ENCODE measurements at places on chromosomes 1 and 21. TPM values are rescaled to one million over a fixed set of nuclear protein-coding genes. Genes with fewer than 3 reads are reported as not detected.
A peak's percentile ranks its signal among the peaks of the same experiment; 100 is the strongest.

The TMEM61 gene
- total RNA-seq = 2.0 TPM

The FAM72C gene
- total RNA-seq = 0.52 TPM

The RAVER2 gene
- total RNA-seq = 8.8 TPM

The RAB3B gene
- total RNA-seq = 2.9 TPM

The ARL8A gene
- total RNA-seq = 18.1 TPM

The HTR6 gene
- not detected for total RNA-seq

- peaks cover 31% of the 10 kb centered on the region for H3K4me1 ChIP-seq
- H3K4me3 ChIP-seq = no peak overlapping the region
- H3K36me3 ChIP-seq = no peaks in the 10 kb centered on the region
- H3K27ac ChIP-seq = peak overlapping the region; percentile 81
- no peaks in the 10 kb centered on the region for H3K27me3 ChIP-seq
These were observed 64.9 kb downstream of the EVA1C start for GRCh38 chr21:32477424-32477745.

DNA sequence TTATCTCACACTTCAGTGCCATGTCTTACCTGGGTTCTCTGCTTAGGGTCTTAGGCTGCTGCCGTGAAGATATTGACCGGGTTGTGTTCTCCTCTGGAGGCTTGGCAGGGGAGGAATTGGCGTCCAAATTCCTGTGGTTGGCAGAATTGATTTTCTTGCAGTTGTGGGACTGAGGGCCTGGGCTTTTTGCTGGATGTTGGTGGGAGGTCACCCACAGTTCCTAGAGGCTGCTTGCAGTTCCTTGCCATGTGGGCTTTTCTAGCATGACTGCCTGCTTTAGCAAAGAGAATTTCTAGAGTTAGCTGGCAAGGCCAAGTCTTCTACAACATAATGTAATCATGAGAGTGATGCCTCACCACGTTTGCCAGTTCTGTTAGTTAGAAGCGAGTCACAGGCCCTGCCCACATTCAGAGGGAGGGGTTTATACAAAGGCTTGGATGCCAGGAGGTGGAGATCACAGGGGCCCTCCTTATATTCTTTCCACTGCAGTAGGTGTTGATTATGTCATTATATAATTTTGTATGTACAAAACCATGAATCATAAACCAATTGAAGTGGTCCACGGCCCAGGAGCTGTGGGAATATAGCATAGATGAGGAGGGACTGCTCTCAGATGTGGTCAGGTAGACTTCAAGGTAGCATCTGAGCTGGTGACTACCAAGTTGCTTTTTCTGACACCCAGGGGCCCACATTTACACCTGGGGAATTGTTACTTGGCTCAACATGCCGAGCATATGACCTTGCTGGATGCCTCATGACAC, 6.6 kb downstream of the UBL4B start:
- H3K27me3 ChIP-seq = no peaks in the 10 kb centered on the region
- no peaks in the 10 kb centered on the region for H3K36me3 ChIP-seq
- no peak overlapping the region for H3K27ac ChIP-seq
- no peak for DNase-seq
- H3K4me3 ChIP-seq = no peak overlapping the region

DNA sequence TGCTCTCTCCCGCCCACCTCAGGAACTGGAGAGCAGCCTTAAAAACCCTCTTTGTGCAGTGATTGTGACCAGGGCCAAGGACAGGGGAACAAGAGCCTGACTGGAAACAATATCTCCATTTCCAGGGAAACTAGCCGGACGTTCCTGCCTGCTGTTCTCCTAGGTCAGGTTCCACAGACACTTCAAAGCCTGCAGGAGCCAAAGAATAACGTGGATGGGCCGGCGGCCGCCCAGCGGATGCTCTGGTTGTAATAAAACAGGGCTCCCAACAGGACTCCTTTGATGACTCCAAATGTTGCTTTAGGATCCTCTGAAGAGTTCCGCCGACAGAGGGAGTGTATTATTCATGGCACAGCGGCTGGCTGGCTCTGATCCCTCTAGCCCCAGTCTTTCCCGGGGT, 162.2 kb downstream of the PLXNA2 start:
- H3K27ac ChIP-seq = no peak overlapping the region
- H3K36me3 ChIP-seq = no peaks in the 10 kb centered on the region
- no peak for DNase-seq

GRCh38 chr1:228166170-228166936, 749 bp downstream of the IBA57 start:
- no peaks in the 10 kb centered on the region for H3K27me3 ChIP-seq
- H3K4me3 ChIP-seq = peak overlapping the region; percentile 35
- H3K27ac ChIP-seq = peak overlapping the region; percentile 99

DNA sequence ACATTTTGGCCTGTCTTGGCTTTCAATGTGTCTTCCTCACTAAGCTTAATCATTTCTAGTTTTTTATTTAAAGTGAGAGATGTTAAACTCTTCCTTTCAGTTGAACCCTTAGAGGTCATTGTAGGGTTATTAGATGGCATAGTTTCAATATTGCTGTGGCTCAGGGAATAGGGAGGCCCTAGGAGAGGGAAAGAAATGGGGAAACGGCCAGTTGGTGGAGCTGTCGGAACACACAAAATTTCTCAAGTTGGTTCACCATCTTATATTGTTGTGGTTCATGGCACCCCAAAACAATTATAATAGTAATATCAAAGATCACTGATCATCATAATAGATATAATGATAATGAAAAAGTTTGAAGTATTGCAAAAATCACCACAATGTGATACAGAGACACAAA, 31.4 kb upstream of the KAZN start:
- no peaks in the 10 kb centered on the region for H3K36me3 ChIP-seq
- no peak overlapping the region for H3K27ac ChIP-seq
- H3K4me3 ChIP-seq = no peak overlapping the region
- DNase-seq = no peak

DNA sequence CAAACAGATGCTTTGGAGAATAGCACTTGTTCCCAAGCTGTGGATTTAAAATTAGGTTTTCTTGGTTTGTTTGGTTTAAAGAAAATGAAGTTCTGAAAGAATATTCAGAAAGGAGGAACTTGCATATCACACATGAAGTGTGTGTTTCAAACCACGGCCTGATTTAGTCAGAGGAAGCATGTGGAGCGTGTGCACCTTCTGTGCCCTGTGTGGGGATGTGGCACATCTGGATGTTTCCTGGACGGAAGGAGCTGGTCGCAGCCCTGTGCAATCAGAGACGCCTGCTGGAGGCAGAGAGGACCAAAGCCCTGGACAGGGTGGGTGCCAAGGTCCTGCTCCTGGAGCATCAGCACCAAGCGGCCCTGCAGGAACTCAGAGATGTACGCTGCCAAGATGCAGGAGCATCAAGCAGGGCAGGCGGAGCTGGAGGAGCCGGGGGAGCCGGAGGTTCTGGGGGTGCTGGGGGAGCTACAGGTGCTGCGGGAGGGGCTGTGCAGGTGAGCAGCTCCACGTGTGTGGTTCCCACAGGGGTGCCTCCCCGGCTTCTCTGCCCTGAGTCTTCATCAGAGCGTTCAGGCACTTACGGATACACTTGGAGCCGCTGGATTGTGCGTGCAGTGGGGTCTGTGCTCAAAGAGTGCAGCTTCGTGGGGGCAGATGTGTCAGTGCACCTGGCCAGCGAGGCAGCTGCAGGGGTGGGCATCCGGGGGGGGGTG, 45.7 kb downstream of the PCNT start:
- DNase-seq = no peak
- no peaks in the 10 kb centered on the region for H3K27me3 ChIP-seq
- no peaks in the 10 kb centered on the region for H3K4me1 ChIP-seq
- peaks cover 11% of the 10 kb centered on the region for H3K36me3 ChIP-seq

DNA sequence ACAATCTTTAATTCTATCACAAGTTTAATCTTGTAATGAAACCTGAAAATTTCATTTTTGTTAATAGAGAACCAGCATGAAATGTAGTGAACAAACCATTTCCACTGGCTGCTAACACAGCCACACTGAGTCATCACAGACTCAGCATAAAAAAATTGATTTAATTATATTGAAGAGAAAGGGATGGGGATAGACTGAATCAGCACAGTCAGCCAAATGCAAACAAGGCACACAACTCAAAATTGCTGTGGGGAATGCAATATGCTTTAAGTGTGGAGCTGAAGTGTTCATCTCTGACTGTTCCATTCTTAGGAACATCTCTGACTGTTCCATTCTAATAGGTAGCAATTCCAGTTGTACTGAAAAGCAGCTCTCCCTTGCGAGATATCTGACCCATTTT, 299.8 kb downstream of the MRPL39 start:
- DNase-seq = no peak
- no peak overlapping the region for H3K4me3 ChIP-seq
- no peak overlapping the region for H3K27ac ChIP-seq
- H3K36me3 ChIP-seq = no peaks in the 10 kb centered on the region
- H3K4me1 ChIP-seq = no peaks in the 10 kb centered on the region
- H3K27me3 ChIP-seq = no peaks in the 10 kb centered on the region

GRCh38 chr1:115230281-115230680, 107.8 kb downstream of the NGF start:
- H3K27ac ChIP-seq = no peak overlapping the region
- H3K4me3 ChIP-seq = no peak overlapping the region
- H3K27me3 ChIP-seq = no peaks in the 10 kb centered on the region
- H3K4me1 ChIP-seq = peaks cover 11% of the 10 kb centered on the region
- no peak for DNase-seq

GRCh38 chr1:44604157-44604955, 69.9 kb downstream of the TMEM53 start:
- H3K27me3 ChIP-seq = no peaks in the 10 kb centered on the region
- H3K27ac ChIP-seq = peak overlapping the region; percentile 55
- H3K36me3 ChIP-seq = no peaks in the 10 kb centered on the region
- no peak overlapping the region for H3K4me3 ChIP-seq
- peaks cover 30% of the 10 kb centered on the region for H3K4me1 ChIP-seq
- peak; percentile 72 for DNase-seq

DNA sequence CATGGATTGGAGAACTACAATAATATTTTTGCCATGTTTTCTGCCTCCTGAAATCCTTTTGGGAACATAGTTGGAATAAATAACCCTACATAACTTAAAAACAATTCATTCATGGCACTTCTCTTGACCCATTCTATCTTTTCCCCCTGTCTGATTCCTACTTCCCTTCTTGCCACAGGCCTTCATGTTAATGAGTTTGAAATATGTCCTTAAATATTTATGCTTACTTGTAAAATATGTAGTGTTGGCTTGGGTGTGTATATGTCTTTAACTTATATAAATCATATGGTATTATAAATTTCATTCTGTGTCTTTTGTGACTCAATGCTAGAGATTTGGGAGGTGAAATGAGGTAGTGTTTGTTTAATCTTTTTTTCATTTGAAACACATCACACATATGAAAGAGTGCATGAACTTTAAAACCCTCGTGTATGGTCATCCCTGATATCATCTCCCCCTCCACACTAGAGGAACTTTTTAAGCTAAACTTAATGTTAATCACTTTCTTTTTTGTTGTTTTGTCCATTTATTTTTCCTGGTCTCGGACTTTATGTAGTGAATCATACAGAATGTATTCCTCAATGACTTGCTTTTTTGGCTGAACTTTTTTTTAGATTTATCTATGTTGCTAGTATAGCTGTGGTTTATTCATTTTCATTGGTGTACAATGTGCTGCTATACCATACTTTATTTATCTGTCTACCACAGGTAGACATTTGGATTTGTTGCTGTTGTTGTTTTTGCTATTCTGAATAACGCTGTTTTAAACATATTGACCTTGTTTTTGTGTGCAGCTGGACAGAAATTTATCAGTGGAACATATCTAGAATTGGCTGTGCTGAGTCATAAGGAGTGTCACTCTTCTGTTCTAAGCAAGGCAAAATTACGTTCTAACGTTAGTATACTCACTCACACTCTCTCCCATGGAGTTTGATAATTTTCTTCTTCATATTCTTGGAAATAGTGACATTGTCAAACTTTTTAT, 441.6 kb downstream of the PLPP3 start:
- no peak overlapping the region for H3K4me3 ChIP-seq
- H3K27ac ChIP-seq = no peak overlapping the region
- no peaks in the 10 kb centered on the region for H3K27me3 ChIP-seq
- no peaks in the 10 kb centered on the region for H3K4me1 ChIP-seq
- DNase-seq = no peak

DNA sequence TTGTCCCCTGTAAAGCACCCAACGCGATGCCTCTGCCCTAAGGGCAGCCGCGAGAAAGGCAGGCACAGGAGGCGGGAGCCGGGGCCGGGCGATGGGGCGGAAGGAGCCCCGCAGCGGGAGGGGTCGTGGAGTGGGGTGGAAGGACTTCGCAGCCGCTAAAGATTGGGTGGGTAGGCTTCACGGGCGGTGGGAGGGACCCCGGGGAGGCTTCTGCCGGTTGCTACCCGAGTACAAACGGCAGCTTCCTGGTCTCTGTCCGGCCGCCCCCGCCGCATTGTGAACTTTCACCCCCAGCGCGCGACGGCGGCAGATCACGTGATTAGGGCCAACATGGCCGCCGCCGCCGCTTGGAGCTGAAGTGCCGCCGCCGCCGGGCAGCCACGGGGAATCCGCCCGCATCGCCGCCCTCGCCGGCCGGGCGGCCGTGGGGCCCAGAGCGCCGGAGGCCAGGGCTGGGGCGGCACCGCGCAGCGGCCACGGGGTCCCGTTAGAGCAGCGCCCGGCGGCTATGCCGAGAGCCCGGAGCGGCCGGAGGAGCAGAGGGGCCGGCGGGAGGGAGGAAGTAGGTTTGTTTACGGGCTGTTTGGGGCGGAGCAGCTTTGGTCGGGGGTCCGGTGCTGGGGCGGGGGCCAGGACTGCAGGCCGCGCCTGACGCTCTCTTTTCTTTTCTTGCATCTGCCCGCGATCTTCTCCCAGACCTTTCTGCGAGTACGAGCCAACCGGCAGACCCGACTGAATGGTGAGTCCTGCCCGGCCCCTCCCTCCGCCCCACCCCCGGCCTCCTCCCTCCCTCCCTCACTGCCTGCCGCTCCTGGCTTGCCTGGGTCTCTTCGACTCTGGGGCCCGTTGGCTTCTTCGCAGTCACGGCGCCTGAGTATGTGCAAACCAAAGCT, 42.4 kb downstream of the TMEM53 start:
- peak; percentile 91 for DNase-seq
- peaks cover 7% of the 10 kb centered on the region for H3K36me3 ChIP-seq
- peaks cover 33% of the 10 kb centered on the region for H3K4me1 ChIP-seq
- H3K27me3 ChIP-seq = no peaks in the 10 kb centered on the region

- no peaks in the 10 kb centered on the region for H3K4me1 ChIP-seq
- no peaks in the 10 kb centered on the region for H3K27me3 ChIP-seq
- H3K27ac ChIP-seq = no peak overlapping the region
- no peak overlapping the region for H3K4me3 ChIP-seq
- no peaks in the 10 kb centered on the region for H3K36me3 ChIP-seq
These were observed 95.9 kb downstream of the EPHB2 start for GRCh38 chr1:22806584-22806983.
